ENCODE measurements at places on chromosomes 1 and 21.

GRCh38 chr1:224884361-224884801 is 45.1 kb upstream of the DNAH14 start:
- DNase-seq, result peak; percentile 86

GRCh38 chr1:156949127-156949526 is 28.7 kb downstream of the LRRC71 start:
- no peak for DNase-seq

DNA sequence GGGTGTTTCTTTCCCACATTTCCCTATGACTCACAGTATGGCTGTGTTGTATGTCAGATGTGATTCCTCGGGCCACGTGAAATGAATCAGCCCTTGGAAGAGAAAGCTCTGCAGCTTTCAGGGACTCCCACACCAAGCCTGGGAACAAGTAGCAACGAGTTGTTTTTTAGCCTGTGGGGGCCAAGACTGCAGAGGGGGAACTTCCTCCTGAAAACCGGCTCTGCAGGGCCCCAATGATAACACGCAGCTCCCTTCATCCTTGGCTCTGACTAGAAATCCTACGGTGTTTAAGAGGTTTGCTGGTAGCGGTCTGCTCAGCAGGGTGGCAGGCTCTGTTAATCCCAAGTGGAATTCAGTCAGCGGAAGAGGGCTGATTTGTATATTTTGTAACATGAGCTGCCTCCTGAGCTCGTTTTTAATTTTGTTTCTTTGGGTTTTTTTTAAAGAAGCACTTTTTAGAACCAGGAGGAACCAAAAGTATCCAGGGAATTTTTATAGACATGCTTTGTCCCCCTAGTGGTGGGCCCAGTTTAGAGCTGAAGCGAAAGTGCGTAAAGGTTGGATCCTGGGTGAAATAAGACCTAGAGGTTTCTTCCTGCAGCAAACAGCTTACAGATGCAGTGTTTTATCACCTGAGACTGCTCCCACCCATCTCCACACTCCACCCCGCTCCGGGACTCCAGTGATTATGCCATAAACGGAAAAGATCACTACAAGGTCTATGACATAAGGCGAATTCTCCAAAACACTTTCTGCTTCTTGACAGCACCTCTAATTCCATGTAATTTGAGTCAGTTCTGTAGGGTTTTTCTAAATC is 48.8 kb downstream of the LAMC2 start:
- peak; percentile 95 for DNase-seq

- no peak for DNase-seq
Observed at GRCh38 chr1:56415258-56415657, 164.1 kb downstream of the PLPP3 start.

DNA sequence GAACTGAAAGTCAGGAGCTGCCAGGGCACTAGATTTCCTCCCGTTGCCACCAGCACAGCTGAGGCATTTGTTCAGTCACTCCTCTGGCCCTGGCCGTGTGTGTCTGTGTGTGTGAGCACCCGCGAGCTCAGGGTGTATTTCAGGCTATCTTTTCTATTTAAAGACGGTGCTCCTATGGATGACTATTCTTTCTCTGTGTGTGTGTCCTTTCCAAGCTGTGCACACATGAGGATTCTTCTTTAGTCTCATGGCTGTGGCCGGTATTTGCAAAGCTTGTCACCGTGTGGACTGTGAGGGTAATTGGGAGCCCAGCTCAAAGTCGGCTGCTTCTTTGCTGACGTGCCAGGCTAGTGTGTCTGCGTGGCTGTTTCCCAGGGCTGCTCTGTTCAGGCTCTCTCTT is 3.0 kb upstream of the KCND3 start:
- DNase-seq, result no peak

DNA sequence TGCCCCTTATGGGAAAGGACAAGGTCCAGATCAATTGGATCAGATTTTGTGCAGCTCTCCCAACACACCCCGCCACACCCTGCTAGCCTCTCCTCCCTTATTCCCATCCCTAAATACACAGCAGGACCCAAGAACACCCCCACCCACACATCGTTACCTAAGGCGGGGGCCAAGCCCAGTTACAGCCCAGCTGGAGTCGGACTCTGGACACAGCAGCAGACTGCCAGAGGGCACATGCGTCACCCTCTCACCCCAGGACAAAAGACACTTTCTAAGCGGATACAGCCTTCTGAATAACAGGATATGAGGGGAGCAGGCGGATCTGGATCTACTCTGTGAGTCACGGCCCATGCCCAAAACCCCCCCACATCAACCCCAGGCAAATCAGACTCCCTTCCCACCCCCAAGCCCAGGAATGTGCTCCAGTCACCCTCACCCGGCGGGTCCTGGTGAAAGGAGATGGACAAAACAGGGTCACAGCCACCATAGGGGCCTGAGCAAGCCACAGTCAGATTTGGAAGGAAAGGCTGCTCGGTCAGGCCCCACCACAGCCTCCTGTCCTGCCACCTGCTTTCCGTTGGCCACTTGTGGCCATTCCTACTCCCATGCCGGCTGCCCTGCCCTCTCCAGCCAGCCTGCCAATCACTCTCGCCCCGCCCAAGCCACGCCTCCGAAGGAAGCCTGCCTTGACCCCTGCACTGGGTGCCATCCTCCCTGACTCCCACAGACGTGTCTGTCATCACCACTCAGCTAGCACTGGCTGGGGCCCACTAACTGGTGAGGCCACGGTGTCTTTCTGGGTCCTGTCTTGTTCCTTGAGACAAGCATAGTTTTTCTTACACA is 4.0 kb downstream of the S100A16 start:
- peak; percentile 82 for DNase-seq

DNA sequence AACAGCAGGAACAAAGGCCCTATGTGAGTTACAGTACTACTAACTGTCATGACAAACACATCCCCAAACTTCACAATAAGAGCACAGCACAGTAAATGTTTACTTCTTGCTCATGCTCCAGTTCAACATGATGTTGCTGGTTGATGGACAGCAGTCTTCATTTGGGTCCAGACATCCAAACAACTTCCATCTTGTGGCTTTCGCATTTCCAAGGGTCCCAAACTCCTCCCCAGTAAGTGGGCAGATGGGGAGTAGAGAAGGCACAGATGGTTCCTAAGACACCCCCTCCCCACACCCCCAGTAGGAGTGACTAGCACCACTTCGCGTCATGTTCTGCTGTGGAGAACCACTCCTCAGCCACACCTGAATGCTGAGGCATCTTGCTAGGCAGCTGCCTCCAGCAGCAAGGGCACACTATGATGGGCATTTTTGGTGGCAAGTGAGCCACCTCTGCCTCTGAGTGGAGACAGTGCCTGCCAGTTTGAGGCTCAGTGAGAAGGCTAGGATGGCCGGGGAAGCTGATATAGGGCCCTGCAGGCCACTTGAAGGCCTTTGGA is 32.7 kb upstream of the CD2 start:
- no peak for DNase-seq

DNA sequence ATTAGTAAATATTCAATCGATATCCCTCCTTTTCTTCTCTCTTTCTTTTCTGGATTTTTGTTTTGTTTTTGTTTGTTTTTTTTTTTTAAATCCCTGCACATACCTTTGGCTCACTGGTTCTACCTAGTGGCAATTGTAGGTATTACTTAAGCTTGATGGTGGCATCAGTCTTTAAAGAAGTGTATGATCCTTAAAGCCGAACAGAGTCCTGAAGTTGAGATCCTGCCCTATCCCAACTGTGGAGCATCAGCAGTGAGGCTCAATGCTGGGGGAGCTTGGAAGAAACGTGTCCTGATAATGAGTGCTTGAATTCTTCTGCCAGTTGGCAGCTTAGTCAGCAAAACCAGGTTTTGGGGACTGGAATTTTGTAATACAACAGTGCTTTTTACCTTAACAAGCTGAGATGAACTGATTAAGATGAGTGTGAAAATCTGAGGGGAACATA is 60.8 kb downstream of the FASLG start:
- DNase-seq, result peak; percentile 31

DNA sequence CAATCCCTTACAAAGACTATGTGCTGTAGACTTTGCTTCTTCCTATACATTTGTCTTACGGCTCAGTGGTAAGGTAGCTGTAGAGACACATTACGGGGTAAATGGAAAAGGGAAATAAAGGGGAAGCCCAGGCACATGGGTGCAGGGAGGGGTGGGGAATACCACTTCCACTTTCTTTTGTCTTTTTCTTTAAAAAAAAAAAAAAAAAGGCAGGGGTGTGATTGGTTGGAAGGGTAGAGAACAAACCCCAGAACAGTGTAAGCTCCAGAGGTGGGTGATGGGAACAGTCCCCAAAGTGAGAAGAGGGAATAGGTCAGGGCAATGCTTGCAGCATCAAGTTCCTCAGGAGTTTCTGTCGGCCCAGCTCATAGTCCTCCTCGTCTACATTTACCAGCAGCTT is 3.9 kb downstream of the NIT1 start:
- DNase-seq, result no peak

- DNase-seq, result no peak
Observed at GRCh38 chr1:980137-980571, 1.7 kb downstream of the PERM1 start.

- DNase-seq, result no peak
Observed at GRCh38 chr1:43444836-43445235, 8.9 kb downstream of the HYI start.

GRCh38 chr1:1355416-1355815 is 2.9 kb downstream of the MXRA8 start:
- DNase-seq, result no peak

DNA sequence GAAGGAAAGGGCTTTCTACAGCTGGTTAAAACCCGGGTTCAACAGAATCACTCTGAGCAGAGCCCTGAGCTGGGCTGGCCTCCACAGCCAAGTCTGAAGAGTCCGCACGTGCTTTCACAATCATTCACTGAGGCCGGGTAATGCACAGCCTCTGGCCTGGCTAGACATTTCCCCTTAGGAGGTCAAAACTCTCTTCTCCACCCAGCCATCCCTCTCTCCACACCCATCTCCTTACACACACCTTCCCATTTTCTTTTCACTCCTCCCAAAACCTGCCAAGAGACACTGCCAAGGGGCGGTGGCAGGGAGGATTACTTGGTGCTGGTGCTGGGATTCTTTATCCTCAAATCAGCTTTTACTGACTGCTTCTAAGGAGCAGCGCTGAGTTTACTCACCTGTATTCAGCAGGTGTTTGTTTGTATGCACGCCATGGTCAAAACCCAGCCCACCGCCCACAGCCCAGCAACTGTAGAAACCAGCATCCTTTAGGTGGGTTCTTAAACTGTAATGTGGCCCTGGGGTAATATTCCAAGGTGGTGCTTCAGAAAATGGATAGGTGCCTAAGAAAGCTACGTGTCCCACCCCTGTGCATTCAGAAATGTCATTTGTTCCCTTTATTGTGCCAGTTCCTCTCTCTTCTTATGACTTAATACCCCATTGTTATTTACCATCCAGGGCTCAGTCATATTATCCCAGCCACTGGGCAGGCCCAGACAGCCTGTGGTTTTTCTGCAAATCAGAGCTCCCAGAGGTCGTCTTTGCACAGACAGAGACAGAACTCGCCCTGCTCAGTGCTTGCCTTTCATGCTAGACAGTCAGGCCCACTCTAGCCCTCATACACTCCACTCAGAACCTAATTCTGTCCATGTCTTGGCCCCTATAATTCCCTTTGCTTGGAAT is 80.2 kb downstream of the ADSS2 start:
- DNase-seq, result no peak

- DNase-seq, result no peak
Observed at GRCh38 chr1:227073786-227074185, 133.7 kb downstream of the COQ8A start.

DNA sequence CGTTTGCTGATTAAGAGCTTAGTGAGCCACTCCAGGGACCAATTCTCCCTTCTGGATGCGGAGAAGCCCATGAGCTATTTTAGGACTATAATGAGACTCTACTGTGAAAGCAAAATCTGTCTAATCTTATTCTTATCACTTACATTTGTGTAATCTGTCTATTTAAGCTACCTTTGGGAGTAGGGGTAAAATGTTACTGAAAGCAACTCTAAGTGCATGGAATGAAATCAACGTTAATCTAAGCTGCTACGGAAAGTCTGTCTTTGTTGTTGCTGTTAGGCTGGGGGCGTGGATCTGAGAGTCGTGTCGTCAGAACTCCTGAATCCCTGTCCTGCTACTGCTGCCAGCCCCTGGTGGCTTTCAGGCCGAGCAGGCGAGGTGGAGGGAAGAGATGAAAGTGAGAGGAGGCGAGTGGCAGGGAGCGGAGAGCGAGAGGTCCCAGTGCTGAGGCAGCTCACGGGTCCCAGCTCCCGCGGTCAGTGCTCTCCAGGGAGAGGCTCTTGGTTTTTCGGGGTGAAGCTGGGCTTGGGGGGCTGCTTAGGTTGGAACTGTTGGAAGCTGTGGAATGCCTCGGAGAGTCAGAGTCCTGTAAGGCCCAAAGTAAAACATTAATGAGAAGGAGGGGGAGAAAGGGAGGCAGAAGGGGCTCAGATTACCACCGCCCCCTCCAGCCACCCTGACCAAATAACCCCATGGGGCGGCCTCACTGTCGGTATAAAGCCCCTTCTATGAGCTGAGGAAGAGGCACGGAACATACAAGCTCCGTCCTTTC is 53.9 kb downstream of the COQ8A start:
- no peak for DNase-seq

GRCh38 chr1:172147541-172147940 is 272.9 kb upstream of the C1orf105 start:
- no peak for DNase-seq

DNA sequence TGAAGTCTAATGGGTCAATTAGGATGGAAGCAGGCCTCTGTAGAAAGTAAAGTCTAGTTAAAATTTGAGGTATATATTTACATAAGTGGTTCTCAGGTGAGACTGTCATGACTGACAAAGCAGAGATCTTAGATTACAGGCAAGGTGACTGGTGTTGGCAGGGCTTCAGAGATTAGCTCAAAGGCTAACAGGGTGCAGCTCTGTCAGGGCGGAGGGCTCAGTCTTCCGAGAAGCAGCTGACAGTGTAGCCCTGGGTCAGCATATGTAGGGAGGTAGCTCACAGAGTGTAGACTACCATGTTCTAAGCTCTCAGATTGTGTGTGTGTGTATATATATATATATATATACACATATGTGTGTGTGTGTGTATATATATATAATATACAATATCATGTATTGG is 54.7 kb downstream of the RBM11 start:
- no peak for DNase-seq

GRCh38 chr1:235181561-235182245 is 20.7 kb upstream of the RBM34 start:
- DNase-seq, result no peak

- DNase-seq, result no peak
Observed at GRCh38 chr1:204650911-204651570, 34.5 kb downstream of the LRRN2 start.

GRCh38 chr21:30194701-30195299 is 21.1 kb downstream of the CLDN8 start:
- DNase-seq, result peak; percentile 19

GRCh38 chr1:62142496-62142895 is 52.2 kb upstream of the L1TD1 start:
- DNase-seq, result peak; percentile 28

- DNase-seq, result no peak
Observed at GRCh38 chr1:153354515-153355193, 3.0 kb upstream of the S100A9 start.

- peak; percentile 74 for DNase-seq
Observed at GRCh38 chr1:227869851-227870305, 54.4 kb downstream of the PRSS38 start.

All from fibroblast of upper back skin (primary cell).